H7 (cell line): ENCODE measurements at places on chromosomes 6 and 20. TPM values are rescaled to one million over a fixed set of nuclear protein-coding genes. Genes with fewer than 3 reads are reported as not detected.

The NOP56 gene
- 334 and 392 TPM in 2 replicates for total RNA-seq

GRCh38 chr20:52923123-52923937, 48.8 kb upstream of the TSHZ2 start:
- peak; percentile 5 for DNase-seq

The ATF6B gene
- 25.1 and 26.2 TPM in 2 replicates for total RNA-seq

- no peak for DNase-seq
These were observed 288.8 kb downstream of the BTBD9 start for GRCh38 chr6:38350942-38351341.

- peak; percentile 77 for DNase-seq
These were observed 4.5 kb downstream of the SNAI1 start for GRCh38 chr20:49987015-49987867.

The LAMA2 gene
- 2.2 and 2.8 TPM in 2 replicates for total RNA-seq

DNA sequence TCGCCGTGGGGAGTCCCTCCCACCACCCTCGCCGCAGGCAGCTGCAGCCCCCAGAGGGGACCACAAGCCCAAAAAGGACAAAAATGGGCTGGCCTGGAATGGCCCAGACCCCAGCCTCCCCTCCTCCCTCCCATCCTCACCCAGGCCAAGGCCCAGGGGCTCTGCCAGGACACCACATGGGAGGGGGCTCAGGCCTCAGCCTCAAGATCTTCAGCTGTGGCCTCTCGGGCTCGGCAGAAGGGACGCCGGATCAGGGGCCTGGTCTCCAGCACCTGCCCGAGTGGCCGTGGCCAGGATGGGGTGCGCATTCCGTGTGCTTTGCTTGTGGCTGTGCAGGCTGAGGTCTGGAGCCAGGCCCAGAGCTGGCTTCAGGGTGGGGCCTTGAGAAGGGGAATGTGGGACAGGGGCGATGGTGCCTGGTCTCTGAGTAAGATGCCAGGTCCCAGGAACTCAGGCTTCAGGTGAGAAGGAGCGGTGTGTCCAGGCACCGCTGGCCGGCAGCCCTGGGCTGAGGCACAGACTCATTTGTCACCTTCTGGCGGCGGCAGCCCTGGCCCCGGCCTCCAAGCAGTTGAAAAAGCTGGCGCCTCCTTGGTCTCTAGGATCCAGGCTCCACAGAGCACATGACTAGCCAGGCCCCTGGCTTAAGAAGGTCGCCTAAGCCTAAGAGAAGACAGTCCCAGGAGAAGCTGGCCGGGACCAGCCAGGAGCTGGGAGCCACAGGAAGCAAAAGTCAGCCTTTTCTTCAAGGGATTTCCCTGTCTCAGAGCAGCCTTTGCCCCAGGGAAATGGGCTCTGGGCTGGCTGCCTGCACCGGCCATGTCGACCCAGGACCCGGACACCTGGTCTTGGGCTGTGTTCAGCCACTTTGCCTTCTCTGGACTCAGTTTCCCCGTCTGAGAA, 35.2 kb upstream of the MRGBP start:
- no peak for DNase-seq

- DNase-seq = no peak
These were observed 8.7 kb downstream of the LAMA4 start for GRCh38 chr6:112245511-112246203.

GRCh38 chr6:30490026-30490876, 942 bp downstream of the HLA-E start:
- peak; percentile 93 for DNase-seq

DNA sequence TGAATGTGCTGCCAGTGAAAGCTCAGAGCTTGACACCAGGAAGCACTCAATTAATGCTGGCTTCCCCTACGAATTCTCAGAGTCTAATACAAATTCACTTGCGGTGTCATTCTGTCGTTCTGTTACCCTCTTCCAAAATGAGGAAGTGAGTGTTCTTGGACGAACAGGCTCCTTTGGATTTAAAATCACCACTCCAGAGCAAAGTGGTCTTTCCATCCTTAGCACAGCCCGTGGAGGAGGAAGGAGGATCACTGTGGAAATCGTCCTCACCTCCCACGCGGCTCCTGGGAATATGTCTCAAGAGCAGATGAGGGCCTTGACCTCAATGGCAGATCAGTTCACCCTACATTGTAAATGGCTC, 41.7 kb downstream of the RIOK1 start:
- DNase-seq = no peak

GRCh38 chr6:23524548-23524947, 601.5 kb upstream of the NRSN1 start:
- DNase-seq = no peak

The PNLDC1 gene
- not detected in 2 replicates for total RNA-seq

- no peak for DNase-seq
These were observed 288.5 kb downstream of the CDH26 start for GRCh38 chr20:60246751-60247150.

The HLA-DQA1 gene
- total RNA-seq = not detected in 2 replicates

The CDH22 gene
- total RNA-seq = 0.03 TPM in 1 of 2 replicates, not detected in the other

DNA sequence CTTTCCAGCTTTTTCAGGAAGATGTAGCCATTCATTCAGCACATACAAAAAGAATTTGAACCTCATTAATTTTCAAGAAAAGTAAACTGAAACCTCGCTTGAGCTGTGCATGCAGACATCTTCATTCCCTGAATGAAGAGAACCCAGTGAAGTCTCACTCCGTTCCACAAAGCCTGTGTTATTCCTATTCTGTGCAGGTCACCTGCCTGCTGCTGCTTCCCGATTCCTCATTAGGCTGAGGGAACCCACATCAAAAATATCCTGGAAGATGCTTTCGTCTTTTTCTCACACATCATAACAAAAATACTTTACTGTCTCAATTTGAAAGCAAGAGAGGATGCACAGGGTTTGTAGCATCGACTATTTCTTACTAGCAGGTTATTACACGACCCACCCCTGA, 40.1 kb downstream of the TRMT6 start:
- DNase-seq = no peak

DNA sequence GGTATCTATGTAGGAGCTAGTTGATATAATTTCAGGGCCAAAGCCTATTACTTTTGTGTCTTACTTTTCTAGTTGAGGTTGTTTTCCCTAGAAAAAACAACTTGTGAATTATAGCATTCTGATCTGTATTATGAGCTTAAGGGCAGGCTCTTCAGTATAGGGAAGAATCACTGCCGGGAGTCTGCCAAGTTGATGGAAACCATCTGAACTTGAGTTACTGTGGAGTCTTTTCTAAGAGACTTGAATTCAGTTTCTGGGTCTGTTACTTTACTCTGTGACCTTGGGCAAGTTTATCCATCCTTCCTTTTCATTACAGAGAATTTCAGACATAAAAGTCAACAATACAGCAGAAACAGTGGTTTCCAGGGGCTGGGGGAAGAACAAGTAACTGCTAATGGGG, 2.1 kb upstream of the CASS4 start:
- no peak for DNase-seq

GRCh38 chr6:146871611-146872425, 273.0 kb downstream of the ADGB start:
- DNase-seq = no peak

DNA sequence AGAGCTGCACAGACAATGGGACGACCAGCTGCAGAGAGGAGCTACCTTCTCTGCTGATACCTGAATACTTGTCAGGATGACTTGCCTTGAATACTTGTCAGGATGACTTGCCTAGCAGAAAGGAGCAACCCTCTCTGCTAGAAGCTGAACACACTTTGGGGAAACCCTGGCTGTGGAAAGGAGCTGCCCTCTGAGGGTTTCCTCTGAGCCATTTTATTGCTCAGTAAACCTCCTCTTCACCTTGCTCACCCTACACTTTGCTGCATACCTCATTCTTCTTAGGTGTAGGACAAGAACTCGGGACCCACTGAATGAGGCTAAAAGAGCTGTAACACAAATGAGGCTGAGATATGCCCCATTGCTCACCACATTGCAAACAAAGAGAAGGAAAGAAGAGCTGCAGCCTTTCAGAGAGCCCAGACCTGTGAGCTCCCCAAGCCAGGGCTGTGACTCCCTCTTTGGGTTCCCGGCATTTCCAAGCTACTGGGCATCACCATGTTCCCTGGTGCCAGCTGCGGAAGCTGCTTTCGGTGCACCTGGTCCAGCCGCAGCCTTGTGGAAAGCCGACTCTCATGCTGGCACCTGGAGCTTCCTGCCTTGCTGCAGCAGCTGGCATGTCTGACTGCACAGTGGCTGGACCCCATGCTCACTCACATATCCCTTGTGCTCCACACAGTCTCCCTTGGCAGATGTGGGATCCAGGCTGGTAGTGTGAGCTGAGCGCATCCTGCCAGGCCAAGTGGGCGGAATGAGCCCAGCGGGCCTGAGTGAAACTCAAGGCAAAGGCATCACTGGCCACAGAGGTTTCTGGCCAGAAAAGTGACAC, 106.7 kb upstream of the AHI1 start:
- no peak for DNase-seq

DNA sequence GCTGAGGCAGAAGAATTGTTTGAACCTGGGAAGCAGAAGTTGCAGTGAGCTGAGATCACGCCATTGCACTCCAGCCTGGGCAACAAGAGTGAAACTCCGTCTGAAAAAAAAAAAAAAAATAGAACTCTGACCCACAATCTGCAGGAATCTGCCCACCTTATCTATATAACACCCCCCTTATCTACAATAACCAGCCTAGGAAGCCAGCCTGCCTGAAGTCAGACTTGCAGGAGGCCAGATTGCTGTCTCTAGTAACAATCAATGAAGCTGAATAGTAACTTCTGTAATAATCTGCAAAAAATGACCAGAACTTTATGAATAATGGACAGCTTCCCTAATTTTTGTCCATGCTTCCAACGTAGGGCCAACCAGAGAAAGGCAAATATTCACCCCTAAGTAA, 352.5 kb downstream of the CD83 start:
- no peak for DNase-seq
